Neuronal stem cell (in vitro differentiated cells): ENCODE measurements at places on chromosomes 5 and 9.
A peak's percentile ranks its signal among the peaks of the same experiment; 100 is the strongest.

DNA sequence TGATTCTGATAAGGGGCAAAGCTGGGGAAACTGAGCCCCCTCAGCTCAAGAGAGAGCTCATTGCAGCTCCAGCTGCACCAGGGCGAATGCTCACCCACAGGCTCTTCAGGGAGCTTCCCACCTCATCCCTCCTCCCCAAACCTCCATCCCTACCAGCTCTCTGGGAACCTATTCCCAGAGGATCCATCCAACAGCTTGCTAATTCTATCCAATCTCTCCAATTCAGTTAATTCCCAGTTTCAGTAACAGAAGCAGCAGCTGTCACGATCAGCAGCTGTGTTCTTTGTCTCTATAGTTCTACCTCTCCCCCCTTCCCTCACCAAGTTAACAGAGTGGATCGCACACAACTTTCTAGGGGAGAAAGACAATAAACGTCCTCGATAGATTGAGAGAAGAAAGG is 135.5 kb upstream of the EFNA5 start:
- DNase-seq: no peak

- no peak for DNase-seq
Measured at GRCh38 chr9:134563397-134563796, 78.2 kb upstream of the COL5A1 start.

- no peak for DNase-seq
Measured at GRCh38 chr5:14097998-14098471, 45.1 kb upstream of the TRIO start.

DNA sequence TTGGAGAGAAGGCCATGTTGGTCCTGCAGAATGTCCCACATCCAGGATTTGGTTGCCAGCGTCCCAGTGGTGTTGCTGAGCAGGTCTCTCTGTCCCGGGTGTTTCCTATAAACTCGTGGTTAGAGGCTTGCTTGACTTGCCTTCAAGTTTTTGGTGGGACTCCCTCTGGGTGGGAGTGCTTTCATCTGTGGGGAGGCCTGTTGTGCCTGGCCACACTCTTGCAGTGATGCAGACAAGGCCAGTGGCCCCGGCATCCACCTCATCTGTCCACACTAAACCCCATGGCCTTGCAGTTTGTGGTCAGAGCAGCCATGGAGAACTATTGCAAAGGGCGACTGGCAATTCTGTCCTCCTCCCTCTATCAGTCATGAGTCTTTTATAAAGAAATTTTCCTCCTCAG is 71.8 kb downstream of the PHF2 start:
- no peak for DNase-seq

DNA sequence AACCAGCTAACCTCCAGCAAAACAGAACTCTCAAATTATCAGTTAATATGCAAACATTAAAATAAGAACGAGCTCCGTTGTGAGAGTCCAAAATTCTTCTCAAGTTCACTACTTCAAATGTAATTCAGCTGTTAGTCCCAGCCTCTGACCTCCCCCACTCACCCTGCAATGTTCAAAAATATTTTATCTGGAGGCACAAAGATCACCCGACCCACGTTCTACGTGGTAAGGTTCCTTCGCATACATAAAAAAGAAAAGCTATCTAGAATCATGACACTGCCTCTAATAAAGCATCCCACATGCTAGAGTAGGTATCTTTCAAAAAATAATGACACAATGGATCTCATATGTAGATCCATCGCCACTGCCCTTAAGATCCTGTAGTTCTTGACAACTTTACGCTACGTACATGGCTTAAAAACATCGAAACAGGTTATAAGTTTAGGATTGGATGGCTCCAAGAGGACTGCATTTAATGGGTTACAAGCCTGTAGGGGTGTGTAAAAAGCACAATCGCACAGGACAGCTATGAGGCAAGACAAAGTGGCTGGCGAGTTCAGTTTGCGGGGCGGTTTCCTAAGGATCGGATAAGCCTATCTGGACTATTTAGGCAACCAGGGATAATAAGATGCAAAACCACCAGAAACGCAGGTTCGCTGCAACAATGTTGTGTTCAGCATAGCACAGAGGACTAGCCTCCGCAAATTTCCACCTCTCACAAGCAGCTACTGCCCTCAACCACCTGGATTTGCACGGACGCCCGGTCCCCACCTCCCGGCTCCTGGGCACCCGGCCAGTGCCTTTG is 969 bp downstream of the CLK4 start:
- no peak for DNase-seq

GRCh38 chr5:101997235-101997634 is 298.8 kb downstream of the SLCO4C1 start:
- DNase-seq: no peak

DNA sequence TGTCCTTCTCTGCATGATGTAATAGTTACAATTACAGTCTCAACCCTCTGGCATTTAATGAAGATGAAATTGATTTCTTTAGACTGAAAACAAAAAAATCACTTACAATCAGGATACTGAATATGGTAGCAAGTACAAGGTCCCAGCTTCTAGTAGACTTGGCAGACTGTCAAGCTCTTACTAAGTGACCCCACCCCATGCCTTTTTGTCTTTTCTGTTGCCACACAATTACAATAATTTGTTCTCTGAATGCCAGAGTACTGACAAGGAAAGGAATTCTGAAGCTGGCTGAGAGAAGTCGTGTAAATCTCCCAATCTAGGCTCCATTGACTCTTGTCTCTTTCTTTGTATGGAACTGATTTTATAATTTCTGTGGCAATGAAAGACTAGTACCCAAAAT is 154.2 kb downstream of the TMC1 start:
- DNase-seq: no peak

DNA sequence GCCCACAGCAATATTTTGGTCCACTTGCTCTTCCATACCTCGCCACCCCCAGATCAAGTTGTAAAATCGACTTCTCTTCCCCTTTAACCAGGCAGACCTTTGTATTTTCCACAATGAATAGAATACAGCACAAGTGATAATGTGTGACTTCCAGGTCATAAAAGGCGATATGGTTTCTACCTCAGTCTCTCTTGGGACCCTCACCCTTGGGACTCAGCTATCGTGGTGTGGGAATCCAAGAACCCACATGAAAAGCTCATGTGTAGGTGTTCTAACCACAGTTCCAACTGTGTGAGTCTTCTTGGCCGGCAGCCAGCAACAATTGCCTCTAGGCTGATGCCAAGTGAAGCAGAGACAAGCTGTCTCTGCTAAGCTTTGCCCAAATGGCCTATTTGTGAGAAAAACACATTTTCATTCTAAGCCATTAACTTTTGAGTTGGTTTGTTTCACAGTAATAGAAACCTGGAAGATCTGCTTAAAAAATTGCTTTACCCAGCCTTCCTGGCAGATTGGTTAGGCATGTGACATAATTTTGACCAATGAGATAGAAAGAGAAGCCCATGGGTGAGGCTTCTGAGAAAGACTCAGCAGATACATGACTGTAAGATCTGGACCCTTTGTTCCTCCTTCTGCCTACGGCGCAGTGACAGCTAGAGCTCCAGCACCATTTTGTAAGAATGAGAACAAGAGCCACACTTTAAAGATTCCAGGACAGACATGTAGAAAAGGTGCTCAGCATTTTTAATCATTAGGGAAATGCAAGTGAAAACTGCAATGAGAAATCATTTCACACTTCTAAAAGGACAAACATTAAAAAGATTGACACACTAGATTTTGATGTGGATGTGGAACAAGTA is 18.3 kb upstream of the MLLT3 start:
- no peak for DNase-seq

GRCh38 chr9:81819859-81820546 is 108.2 kb upstream of the SPATA31D4 start:
- DNase-seq: peak; percentile 32

GRCh38 chr5:153130296-153130695 is 360.2 kb upstream of the GRIA1 start:
- no peak for DNase-seq

- DNase-seq: no peak
Measured at GRCh38 chr9:75010570-75010969, 17.5 kb downstream of the CARNMT1 start.

- no peak for DNase-seq
Measured at GRCh38 chr5:126438267-126438666, 15.1 kb downstream of the GRAMD2B start.

GRCh38 chr9:34555002-34555348 is 32.2 kb upstream of the ENHO start:
- DNase-seq: no peak

DNA sequence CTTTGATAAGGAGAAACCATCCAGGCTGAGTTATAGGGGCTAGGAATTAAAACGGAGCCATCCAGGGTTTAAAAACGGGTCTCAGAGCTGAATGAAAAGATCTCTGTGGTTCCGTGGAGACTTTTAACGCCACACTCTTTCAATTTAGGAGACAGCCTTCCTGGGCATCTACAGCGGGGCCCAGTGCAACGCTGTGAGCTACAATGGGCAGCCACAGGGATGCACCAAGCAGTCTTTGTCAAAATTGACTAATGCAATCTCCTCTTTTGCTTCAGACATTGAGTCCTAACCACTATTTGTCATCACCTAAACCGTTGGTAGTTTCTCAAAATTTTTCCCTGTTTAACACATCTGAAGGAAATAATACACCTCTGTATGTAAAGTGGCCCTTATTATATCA is 96.6 kb upstream of the ABCA1 start:
- no peak for DNase-seq

DNA sequence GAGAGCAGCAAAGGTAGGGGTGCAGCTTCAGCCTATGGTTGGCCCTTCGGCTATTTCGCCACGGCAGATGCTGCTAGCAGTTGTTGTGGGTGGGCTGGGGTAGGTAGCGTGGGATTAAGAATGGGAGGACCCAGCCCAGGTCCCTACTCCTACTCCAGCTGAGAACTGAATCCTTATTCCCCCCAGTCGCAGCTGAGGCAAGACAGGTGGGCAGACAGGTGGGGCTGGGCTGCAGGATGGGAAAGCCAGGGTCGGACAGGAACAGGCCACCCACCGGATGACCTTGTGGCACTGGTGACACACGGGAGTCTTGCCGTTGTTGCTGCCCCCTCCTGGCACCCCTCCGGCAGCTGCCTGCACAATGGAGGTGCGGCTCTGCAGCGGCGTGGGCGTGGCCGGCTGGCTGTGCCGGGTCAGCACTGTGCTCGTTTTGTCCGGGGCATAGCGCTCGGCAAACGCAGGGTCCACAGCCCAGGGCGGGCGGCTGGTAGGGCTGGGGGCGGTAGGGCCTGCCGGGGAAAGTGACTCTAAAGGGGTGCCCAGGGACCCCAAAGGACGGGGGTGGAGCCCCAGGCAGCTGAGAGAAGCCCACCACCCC is 8.2 kb downstream of the PDLIM7 start:
- DNase-seq: no peak

GRCh38 chr5:1014781-1015221 is 6.2 kb downstream of the NKD2 start:
- no peak for DNase-seq

GRCh38 chr5:94181895-94182294 is 436.5 kb downstream of the KIAA0825 start:
- no peak for DNase-seq

GRCh38 chr5:15393146-15393545 is 106.8 kb upstream of the FBXL7 start:
- DNase-seq: no peak

GRCh38 chr5:55600497-55601203 is 65.9 kb upstream of the PLPP1 start:
- no peak for DNase-seq

GRCh38 chr9:134989206-134990065 is 71.7 kb upstream of the FCN1 start:
- DNase-seq: no peak

- no peak for DNase-seq
Measured at GRCh38 chr9:124940521-124940893, 376 bp downstream of the GOLGA1 start.

DNA sequence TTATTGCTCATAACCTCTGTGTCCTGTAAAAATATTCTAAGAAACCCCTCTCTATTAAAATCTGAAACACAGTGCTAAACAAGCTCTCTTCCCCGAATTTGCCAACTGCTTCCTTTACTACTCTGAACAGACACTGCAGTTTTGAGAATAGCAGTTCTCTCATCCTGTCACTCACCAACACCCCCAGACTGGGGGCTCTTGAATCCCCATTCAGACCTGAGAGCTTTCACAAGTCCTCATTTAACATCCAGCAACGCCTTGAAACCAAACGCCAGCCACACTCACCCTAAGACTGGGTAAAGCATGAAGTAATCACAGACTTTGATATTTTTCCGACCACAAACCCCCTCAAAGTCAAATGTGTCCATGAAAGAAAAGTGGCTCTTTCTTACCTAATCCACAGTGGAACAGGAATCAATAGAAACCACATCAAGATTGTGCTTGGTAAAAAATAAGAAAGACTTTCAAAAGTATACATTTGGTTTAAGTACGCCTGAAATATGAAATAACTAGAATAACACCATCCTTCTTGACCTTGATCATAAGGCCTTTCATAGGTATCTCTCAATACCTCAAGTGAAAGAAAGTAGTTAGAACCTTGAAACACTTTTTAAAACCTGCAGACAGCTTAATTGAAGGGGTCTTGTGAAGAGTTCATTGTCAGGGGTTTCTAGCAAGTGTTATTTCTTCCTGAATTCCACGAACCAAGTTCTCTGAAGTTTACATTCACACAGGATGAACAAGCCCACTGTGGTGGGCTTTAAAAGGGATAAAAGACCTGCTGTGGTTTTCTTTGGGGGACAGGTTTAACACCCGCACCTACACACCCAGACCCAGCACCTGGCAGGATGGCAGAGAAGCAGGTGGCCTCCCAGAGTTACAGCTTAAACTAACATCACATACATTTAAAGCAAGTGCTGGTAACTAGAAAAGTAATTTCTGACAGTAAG is 412.6 kb downstream of the MLLT3 start:
- no peak for DNase-seq

DNA sequence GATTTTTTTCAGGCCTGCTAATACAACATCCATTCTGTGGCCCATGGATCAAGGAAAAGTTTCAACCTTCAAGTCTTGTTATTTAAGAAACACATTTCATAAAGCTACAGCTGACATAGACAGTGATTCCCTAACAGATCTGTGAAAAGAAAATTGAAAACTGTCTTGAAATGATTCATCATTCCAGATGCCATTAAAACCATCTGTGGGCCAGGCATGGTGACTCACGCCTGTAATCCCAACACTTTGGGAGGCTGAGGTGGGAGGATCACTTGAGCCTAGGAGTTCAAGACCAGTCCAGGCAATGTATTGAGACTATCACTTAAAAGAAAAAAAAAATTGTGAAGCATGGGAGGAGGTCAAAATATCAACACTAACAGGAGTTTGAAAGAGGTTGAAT is 6.0 kb downstream of the RAPGEF6 start:
- no peak for DNase-seq

DNA sequence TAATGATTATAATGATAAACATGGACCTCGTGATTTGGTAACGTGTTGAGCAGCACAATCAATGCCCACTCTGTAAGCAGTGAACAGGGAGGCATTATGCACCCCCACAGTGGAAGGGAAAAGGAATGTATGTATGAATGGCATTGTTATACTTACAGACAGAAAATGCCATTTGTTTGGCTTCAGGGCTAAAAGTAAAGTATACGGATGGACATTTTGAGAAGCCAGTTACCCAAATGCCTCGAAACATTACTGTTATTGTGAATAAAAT is 260.2 kb upstream of the PPP1R2B start:
- no peak for DNase-seq
